Aorta (tissue), 5 donors: ENCODE measurements at places on chromosomes 4 and X. TPM values are rescaled to one million over a fixed set of nuclear protein-coding genes. Genes with fewer than 3 reads are reported as not detected.
A peak's percentile ranks its signal among the peaks of the same experiment; 100 is the strongest.

DNA sequence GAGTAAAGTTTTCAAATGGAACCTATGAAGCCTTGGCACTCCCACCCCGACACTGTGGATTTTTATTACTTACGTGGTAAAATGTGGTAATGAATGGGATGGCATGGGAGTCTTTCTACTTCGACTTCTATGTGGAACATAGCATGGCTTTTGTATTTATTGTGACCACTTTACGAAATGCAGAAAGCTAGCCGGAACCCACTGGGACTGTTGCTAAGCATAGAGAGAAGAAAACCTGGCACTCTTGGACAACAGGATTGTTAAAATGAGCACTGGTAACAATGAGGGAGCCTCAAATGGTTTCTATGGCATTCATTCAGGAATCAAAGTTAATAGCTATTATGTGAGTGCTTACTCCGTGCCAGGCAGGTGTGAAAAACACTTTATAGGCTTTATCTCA is 113.3 kb downstream of the PDS5A start:
- no peak for DNase-seq

DNA sequence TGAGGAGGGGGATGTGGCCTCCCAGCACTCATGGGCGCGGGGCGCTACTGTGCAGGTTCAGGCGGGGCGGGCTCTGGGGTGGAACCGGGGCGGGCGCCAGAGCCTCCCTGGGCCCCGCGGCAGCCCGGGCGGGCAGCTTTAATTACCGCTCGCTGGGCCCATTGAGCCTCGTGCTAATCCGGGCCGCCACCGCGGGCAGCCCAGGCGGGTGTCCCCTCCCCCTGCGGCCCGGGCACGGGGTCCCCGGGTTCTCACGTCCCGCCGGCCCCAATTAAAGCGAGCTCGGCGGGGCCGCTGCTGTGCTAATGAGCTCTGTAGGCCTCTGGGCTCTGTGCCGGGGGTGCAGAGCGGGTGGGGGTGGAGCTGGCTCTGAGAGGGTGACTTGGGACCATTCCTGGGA is 22.8 kb upstream of the FGFR3 start:
- no peak for DNase-seq

- DNase-seq: no peak
Observed at GRCh38 chr4:82367438-82368097, 6.2 kb downstream of the HNRNPD start.

GRCh38 chr4:186400676-186401075 is 134.7 kb downstream of the F11 start:
- DNase-seq: no peak

- DNase-seq: no peak
Observed at GRCh38 chr4:32219306-32220075, 1499.3 kb downstream of the PCDH7 start.

SPANXC gene
- not detected for total RNA-seq

OPHN1 gene
- 6.8 TPM for total RNA-seq

GRCh38 chr4:139768366-139768765 is 102.7 kb downstream of the MGST2 start:
- DNase-seq: no peak

DNA sequence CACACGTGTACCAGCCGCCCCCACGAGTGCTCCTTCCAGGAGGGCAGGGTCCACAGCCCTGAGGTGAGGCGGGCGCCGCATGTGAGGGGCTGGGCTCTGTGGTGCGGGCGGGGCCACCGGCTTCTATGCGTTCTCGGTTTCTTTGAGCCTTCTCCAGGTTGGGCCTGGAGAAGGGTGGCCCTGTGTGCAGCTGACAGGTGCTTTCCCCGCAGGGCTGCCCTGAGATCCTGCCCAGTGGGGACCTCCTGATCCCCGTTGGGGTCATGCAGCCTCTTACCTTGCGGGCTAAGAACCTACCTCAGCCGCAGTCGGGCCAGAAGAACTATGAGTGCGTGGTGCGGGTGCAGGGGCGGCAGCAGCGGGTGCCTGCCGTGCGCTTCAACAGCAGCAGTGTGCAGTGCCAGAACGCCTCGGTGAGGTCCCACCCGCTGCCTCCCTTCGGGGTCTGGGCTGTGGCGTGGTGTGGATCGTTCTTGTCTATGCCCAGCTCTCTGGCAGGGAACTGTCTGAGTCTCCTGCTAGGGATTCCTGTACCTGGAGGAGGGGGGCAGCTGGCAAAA is 6.8 kb downstream of the PLXNA3 start:
- no peak for DNase-seq

DNA sequence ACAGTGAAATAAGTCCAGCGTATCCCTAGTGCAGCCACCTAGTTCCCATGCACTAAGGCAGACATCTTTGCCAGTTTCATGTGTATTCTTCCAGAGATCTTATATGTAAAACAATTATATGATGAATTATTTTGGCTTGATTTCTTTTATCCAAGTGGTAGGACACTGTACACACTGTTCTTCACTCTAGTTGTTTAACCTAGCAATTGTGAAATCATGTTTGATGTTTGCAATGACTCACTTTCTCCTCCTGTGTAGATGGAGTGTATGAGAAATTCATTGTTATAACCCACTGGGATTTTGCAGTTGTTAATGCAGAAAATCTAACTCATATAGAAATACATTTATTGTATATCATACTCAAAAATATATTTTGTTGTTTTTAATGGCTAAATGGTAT is 17.5 kb upstream of the TBC1D1 start:
- no peak for DNase-seq

- DNase-seq: no peak
Observed at GRCh38 chr4:34720571-34720970, 1523.7 kb downstream of the ARAP2 start.

GRCh38 chr4:28351102-28351501 is 1490.5 kb downstream of the STIM2 start:
- DNase-seq: no peak

DNA sequence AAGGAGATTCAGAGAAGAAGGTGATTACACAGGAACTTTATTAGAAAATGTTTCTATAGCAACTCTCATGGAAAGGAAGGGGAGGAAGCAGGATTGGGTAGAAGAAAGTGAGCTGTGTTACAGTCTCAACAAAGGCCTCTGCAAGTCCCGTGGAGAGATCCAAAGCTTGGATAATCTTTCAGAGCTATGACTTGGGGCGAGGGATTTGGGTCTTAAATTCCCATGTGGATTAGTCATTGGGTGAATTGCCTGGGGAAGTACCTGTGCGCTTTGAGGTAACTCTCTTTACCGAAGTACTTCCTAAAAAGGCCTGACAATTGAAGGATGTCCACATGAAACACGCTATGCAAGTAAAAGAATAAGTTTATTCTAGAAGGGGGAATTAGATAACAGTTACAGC is 133.8 kb upstream of the ANKRD50 start:
- DNase-seq: no peak

DNA sequence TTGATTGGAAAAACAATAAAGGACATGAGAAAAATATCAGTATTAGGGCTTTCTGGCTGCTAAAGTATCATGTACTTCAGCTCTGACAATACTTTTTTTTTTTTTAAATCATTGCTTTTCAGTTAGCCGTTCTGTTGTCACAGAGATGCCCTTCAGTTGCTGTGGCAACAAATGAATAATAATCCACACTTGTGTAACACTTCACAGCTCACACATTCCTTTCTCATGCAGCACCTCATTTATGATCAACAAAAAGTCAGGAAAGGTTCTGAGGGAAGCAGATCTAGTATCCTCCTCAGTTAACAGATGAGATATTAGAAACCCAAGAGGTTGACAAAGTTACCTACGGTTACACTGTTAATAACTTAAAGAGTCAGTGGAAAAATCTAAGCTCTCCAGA is 444.2 kb upstream of the SLIT2 start:
- DNase-seq: no peak

- DNase-seq: no peak
Observed at GRCh38 chrX:110394651-110395050, 36.0 kb downstream of the RTL9 start.

HHIP gene
- total RNA-seq: 1.6 TPM

CCNI gene
- total RNA-seq: 384 TPM

NHS gene
- total RNA-seq: 19.1 TPM

DNA sequence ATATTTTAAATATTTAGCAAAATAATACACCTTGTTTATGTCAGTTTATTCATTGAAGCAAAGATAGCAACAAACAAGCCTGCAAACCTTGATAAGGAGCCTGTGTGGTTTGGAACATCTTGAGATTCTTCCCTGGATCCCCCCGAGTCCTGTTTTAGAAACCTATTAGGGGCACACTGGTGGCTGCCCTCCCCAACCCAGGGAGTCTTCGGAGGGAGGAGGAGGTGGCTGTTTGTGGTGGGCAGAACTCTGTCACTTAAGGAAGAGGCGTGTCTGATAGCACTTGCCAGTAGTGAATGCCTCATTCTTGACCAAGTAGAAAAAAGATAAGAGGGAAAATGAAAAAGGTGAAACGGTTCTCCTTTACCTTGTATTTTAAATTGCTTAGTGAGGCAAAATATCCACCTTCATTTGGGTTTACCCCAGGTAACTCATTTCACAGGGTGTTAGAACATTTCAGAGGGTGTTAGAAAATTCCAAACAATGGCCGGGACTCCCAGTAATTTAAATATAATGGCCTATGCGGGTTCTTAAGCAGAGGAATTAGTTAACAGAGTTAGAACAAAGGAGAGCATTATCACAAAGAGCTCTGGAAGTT is 10.4 kb downstream of the KIT start:
- no peak for DNase-seq

GRCh38 chr4:89661173-89661899 is 175.6 kb downstream of the SNCA start:
- DNase-seq: no peak

DNA sequence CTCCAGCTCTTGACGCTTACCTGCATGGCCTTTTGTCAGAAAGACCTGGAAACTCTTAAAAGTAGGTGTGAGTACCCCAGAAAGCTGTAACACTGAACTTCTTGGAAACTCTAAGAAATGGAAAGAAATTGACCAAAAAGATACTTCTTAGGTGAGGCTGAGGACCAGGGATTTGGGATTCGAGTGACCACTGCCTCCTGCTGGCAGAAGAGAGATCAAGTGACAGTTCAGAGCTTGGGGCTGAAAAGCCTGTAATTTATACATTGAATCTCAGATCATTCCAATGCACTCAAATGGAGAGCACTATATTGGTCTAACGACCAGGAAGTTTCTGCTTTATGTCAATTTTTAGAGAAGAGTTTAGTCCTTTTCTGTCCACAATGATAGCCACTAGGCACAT is 204.6 kb downstream of the PDGFRA start:
- DNase-seq: no peak

DNA sequence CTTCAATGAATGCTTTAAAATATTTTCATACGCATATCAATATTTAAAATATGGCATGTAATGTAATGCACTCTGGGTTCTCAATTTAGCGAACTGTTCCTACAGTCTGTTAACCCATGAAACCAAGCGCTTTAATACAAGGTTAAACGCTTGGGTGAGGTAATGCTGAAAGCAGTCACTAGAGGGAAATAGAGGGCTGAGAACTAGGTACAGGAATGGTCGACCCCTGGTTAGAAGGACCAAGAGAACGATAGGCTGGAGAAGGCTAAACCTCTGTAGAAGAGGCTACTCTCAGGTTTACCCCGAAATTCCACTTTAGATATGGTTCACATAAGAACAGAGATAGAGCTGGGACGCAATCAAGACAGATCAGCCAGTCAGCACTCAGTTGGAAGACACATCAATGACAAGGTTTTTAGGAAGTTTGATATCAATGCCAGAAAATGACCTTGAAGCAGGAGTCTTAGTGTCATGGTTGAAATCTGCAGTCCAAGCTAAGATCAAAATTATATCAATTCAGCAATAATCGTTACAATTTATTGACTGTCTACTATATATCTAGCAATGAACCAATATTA is 26.9 kb downstream of the ARSJ start:
- no peak for DNase-seq

CCDC149 gene
- 31.3 TPM for total RNA-seq

WDR44 gene
- total RNA-seq: 21.2 TPM

DNA sequence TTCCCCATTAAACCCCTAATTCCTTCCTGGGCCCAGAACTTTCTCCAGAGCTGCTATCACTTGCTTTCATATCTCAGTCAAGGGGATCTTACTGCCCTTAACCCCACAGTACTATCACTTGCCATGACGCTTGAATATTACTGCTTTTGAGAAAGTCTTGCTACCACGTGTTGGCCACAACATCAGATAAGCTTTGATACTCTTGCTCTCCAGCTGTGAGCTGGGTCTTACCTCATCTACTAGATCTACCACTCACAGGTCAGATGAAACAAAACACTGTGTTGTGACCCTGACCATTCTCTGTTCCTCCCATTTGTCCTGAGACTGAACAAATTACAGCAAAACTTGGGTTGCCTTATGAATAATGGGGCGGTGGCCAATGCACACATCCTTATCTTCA is 12.1 kb upstream of the TAPT1 start:
- no peak for DNase-seq

VEGFC gene
- 20.2 TPM for total RNA-seq

KIF4A gene
- total RNA-seq: 0.36 TPM

DNA sequence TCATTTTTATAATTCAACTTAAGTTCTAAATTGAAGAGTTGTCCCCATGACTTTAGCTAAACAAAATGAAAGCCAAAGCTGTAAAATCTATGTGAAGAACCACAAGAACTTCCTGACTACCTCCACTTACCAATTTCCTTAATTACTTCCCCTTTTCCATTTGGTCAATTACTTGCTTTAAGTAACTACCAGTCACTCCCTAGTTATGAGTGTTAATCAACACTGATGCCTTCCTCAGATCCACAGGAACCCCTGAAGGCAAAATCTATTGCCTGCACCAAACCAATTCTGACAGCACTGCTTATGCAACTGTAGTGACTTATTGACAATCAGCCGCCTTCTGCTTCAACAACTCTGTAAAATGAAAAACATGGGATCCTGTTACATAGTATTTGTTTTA is 10.5 kb downstream of the RBMX start:
- no peak for DNase-seq

MAGED1 gene
- total RNA-seq: 91.2 TPM

DNA sequence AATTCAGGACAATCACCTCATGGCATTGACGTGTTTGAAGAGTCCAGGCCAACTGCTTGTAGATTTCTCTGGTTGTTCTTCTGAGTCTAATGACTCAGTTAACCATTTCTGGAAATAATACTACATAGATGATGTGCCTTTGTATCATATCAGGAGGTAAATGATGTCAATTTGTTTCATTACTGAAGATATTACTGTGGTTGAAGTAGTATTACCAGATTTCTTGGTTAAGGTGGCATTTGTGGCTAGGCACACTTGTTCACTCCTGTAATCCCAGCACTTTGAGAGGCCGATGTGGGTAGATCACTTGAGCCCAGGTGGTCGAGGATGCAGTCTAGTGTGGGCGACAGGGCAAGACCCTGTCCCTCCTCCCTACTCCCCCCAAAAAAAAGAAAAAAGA is 15.7 kb downstream of the RPL9 start:
- no peak for DNase-seq

- DNase-seq: no peak
Observed at GRCh38 chrX:14505648-14506047, 23.7 kb upstream of the GLRA2 start.

DNA sequence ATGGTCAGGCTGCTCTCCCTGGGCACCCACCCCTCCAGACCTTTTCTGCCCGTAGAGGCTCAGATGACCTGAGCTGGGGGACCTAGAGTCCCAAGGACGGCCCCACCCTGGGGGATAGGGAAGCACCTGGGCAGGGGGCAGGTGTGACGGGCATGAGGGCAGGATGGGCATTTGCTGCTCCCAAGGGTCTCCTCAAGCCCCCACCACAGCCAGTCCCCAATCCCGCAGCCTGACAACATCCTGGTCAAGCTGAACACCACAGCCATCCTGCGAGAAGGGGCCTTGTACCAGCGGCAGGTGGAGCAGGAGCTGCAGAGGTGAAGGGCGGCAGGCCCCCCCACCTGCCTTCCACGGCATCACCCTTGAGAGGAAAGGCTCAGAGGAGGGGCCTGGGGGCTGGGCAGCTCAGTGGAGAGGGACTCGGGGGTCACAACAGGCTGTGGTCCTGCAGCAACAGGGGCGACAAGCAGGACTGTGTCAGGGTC is 17.8 kb upstream of the RNF4 start:
- DNase-seq: peak; percentile 65
